ENCODE measurements at places on chromosomes 6 and 20. TPM values are rescaled to one million over a fixed set of nuclear protein-coding genes. Genes with fewer than 3 reads are reported as not detected.

- no peak for DNase-seq
Observed at GRCh38 chr6:43728586-43728985, 41.0 kb upstream of the MRPS18A start.

- DNase-seq: peak; percentile 44
Observed at GRCh38 chr6:146990821-146991798, 213.1 kb upstream of the STXBP5 start.

The F13A1 gene
- polyA plus RNA-seq: not detected

The KIAA1755 gene
- 0.41 TPM for polyA plus RNA-seq

The PRPH2 gene
- polyA plus RNA-seq: not detected

The PABPC1L gene
- 32.6 TPM for polyA plus RNA-seq
